MM.1S (cell line): ENCODE measurements at places on chromosomes 6 and 20.

DNA sequence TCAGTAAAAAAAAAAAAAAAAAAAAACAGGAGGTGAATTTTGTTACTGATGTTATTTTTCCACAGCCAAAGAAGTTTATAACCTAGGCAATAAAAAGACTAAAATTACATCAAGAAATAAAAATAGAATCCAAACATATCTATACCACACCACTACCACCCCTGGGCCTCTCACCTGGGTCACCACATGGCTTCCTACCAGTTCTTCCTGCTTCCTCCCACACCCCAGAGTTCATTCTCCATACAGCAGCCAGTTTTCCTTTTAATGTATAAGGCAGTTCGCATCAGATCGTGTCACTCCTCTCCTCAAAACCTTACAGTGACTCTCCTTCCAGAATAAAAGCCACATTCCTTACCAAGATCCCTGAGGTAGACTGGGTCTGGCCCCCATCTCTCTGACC is 23.9 kb downstream of the ROS1 start:
- H3K4me3 ChIP-seq, result no peak overlapping the region
- no peaks in the 10 kb centered on the region for H3K4me1 ChIP-seq
- no peak for DNase-seq
- H3K27me3 ChIP-seq, result no peaks in the 10 kb centered on the region

DNA sequence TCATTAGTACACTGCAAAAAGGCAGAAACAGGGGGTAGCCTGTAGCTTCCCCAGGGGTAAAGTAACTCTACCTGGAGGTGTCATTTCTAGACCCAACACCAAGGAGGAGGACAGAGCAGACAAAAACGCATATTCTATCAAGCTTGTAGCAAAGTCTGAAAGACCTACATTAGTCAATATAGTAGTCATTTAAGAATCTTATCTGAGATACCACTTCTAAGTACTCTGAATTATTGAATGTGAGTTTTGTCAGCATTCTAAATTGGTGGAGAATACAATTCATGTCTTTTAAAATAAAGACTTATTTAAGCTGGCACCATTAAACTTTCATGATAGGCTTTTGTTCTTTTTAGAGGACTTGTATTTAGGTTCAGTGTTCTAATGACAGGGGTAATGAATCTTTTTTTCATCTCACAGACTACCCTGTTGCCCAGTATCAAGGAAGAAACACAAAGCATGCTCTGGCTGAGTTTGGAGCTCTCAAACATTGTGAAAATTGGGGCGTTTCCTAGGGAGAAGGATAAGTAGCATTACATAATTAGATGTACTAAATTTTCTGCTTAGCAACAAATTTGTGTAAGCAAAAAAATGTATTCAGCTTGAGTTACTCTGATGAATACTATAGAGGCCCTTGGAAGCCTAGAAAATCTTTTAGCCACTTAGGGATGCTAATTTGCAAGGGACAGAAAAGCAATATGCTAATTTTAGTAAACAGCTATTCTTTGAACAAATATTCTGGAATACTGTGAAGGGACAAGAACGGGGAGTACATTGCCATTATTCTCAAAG is 255.4 kb upstream of the HSF2 start:
- H3K4me3 ChIP-seq, result no peak overlapping the region
- H3K4me1 ChIP-seq, result no peaks in the 10 kb centered on the region
- no peaks in the 10 kb centered on the region for H3K36me3 ChIP-seq
- H3K27ac ChIP-seq, result no peak overlapping the region

DNA sequence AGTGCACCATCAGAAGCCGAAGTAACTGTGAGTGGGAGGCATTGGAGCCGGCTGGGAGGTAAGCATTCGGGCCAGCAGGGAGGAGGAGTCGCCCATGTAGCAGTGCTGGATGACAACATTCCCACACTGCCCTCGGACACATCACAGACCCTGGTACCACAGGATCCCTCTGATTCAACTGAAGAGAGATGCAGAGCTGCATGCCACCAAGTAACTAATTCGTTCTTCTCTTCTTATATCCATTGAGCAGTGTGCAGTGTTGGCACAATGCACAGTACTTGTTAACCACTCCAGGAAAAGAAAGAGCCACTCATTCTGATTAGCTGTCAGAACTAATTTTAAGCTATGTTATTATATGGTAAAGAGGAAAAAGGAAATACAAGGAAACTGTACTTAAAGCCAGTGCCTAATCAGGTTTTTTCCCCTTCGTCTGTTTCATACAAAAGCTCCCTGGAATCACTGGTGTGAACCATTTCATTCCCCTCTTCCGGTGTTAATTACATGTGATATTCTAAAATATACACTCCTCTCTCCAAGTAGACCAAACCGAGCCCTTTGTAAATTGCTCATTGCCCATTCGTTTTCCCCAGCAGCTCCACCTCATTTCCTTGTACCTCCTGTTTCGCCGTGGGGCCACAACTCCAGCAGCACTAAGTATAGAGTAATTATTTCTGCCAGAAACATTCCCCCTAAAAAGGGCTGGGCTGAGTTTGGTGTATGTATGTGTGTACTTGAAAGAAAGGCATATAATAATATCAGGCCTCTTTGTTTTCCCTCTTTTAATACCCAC is 32.4 kb upstream of the ADTRP start:
- H3K27ac ChIP-seq, result no peak overlapping the region
- no peaks in the 10 kb centered on the region for H3K36me3 ChIP-seq
- peaks cover 15% of the 10 kb centered on the region for H3K4me1 ChIP-seq
- no peak for DNase-seq

DNA sequence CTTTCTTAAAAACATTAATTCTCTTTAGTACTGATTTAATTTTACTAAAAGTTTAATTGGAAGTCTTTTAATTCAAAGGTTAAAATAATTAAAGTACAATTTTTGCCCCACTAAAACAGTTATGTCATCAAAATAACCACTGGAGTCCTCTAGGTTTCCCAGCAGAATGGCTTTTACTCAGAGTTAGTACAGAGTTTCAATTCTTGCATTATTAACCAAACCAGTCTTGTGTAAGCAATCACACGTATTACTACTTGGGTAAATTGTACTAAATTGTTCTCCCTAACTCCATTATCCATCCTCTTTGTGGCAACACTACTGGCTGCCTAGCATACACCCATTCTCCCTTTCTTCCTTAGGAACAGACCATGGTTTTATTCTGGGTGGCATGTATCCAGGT is 36.9 kb downstream of the CDK19 start:
- no peak overlapping the region for H3K27ac ChIP-seq
- no peaks in the 10 kb centered on the region for H3K27me3 ChIP-seq
- H3K4me3 ChIP-seq, result no peak overlapping the region
- no peak for DNase-seq
- no peaks in the 10 kb centered on the region for H3K36me3 ChIP-seq

- H3K27me3 ChIP-seq, result no peaks in the 10 kb centered on the region
- H3K27ac ChIP-seq, result no peak overlapping the region
- no peaks in the 10 kb centered on the region for H3K36me3 ChIP-seq
- DNase-seq, result no peak
- no peaks in the 10 kb centered on the region for H3K4me1 ChIP-seq
- no peak overlapping the region for H3K4me3 ChIP-seq
Observed at GRCh38 chr6:5540370-5540769, 279.1 kb downstream of the FARS2 start.

DNA sequence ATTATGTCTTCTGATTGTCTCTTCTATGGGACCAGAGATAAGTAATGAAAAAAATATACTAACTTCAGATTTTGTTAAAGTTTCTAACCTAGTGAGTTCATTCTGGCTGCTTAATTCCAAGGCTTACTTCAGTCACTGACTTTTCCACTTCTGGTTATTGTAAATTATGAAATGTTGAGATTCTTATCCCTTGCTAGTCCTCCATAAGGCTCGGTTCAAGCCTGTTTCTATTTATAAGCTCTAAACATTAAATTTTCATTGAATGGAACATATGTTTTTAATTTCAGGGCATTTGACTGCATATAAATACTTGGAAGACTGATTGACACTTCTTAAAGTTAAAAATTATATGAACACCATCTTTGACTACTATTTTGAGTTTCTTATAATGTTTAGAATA is 23.6 kb upstream of the NKAIN2 start:
- no peak for DNase-seq
- H3K4me1 ChIP-seq, result no peaks in the 10 kb centered on the region
- no peak overlapping the region for H3K27ac ChIP-seq
- H3K27me3 ChIP-seq, result no peaks in the 10 kb centered on the region
- H3K4me3 ChIP-seq, result no peak overlapping the region
- no peaks in the 10 kb centered on the region for H3K36me3 ChIP-seq

DNA sequence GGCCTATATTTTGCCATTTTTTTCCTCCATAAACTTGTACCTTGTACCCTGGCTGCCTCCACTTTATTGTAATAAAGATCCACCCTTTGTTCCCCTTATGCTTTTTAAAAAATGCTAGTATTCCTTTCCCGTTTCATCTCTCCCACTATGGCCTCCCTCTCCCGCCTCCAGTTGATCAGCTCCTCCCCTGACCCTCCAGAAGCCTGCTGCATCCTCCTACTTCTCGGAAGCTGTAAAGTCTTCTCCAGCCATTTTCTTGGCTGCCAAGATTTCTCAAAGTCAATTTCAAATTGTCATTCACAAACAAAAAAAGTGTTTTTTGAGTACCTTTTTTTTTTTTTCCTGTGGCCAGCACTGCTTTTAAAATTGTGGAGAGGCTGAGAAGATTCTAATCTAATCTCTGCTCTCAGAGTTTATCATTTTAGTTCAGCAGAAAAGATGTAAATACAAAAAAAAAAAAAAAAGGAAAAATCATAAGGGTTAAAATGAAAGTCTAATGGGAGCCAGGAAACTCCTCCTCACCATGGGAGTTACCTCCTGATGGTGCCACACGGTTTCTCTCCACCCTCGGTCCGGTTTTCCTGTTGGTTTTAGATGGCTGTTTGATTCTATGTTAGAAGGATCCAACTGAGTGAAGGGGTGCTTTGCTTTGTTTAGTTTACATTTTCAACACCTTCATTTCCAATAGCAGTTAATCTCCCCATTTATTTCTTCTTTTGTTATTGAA is 103.0 kb upstream of the KCNK16 start:
- H3K36me3 ChIP-seq, result no peaks in the 10 kb centered on the region
- H3K27ac ChIP-seq, result no peak overlapping the region
- DNase-seq, result no peak
- no peaks in the 10 kb centered on the region for H3K27me3 ChIP-seq
- H3K4me1 ChIP-seq, result peaks cover 6% of the 10 kb centered on the region
- no peak overlapping the region for H3K4me3 ChIP-seq

- peak overlapping the region; percentile 92 for H3K27ac ChIP-seq
- DNase-seq, result peak; percentile 80
- H3K27me3 ChIP-seq, result no peaks in the 10 kb centered on the region
- H3K36me3 ChIP-seq, result no peaks in the 10 kb centered on the region
- peaks cover 28% of the 10 kb centered on the region for H3K4me1 ChIP-seq
Observed at GRCh38 chr6:30720738-30721197, 616 bp downstream of the TUBB start.

- H3K4me1 ChIP-seq, result no peaks in the 10 kb centered on the region
- H3K27me3 ChIP-seq, result no peaks in the 10 kb centered on the region
- H3K4me3 ChIP-seq, result no peak overlapping the region
- DNase-seq, result no peak
- H3K27ac ChIP-seq, result no peak overlapping the region
Observed at GRCh38 chr20:16158976-16159286, 414.3 kb downstream of the KIF16B start.

DNA sequence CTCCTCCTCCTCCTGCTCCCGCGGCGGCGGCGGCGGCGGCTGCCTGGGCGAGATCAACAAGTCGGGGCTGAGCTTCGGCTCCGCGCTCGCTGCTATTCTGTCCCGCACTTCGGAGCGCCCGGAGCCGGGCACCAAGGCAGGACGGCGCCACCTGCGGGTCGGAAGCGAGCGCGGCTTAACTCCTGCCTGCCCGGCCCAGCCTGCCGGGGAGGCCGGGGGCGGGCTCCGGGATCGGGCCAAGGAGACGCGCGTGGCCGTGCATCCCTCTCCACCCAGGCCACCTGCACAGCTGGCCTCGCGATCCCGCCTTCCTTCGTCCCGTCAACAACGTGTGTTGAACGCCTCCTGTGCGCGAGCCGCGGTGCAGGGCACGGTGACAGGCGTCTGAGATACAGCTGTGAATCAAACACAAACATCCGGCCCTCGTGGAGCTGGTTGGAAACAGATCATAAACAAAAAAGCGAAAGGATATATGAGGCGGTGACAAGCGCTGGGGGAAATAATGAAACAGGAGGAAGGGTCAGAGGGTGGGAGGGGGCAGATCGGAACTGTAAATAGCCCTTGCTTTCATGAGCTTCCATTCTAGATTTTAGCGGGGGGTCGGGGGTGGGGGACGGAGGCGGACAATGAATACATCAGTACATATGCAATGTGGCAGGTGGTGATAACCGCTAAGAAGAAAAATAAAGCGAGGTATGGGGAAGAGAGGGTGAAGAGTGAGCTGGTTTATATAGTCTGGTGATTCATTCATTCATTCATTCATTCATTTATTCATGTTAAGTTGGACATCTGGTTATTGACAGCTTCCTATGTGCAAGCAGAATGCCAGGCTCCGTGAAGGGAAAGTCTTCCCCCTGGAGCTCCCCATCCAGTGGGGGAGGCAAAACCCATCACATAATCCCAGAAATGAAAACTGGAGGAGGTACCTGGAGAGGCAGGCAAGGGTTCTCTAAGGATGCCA is 2.0 kb upstream of the KCNB1 start:
- H3K27ac ChIP-seq, result no peak overlapping the region
- H3K27me3 ChIP-seq, result peaks cover 11% of the 10 kb centered on the region
- peak; percentile 81 for DNase-seq
- no peaks in the 10 kb centered on the region for H3K4me1 ChIP-seq
- H3K36me3 ChIP-seq, result no peaks in the 10 kb centered on the region
- H3K4me3 ChIP-seq, result peak overlapping the region; percentile 72

- no peak for DNase-seq
- H3K4me3 ChIP-seq, result no peak overlapping the region
- H3K36me3 ChIP-seq, result peaks cover 16% of the 10 kb centered on the region
- H3K27ac ChIP-seq, result peak overlapping the region; percentile 28; the same call in 1 of the 2 replicates
- H3K27me3 ChIP-seq, result no peaks in the 10 kb centered on the region
- H3K4me1 ChIP-seq, result peaks cover 46% of the 10 kb centered on the region
Observed at GRCh38 chr6:16136621-16137450, 8.0 kb downstream of the MYLIP start.

- 0 out of 2 replicates have a peak, but pooled peaks cover 4% of the 10 kb centered on the region for H3K4me1 ChIP-seq
Observed at GRCh38 chr6:157034436-157035230, 257.5 kb downstream of the ARID1B start.

GRCh38 chr6:158324136-158324535 is 11.9 kb downstream of the TULP4 start:
- H3K36me3 ChIP-seq, result no peaks in the 10 kb centered on the region
- DNase-seq, result no peak
- H3K27me3 ChIP-seq, result no peaks in the 10 kb centered on the region
- 0 out of 2 replicates have a peak, but pooled peaks cover 3% of the 10 kb centered on the region for H3K4me1 ChIP-seq
- no peak overlapping the region for H3K27ac ChIP-seq

- H3K4me3 ChIP-seq, result no peak overlapping the region
- no peaks in the 10 kb centered on the region for H3K27me3 ChIP-seq
- H3K36me3 ChIP-seq, result no peaks in the 10 kb centered on the region
- no peak for DNase-seq
Observed at GRCh38 chr6:64591676-64592036, 956.1 kb downstream of the PHF3 start.

- no peaks in the 10 kb centered on the region for H3K27me3 ChIP-seq
- no peak overlapping the region for H3K27ac ChIP-seq
- no peaks in the 10 kb centered on the region for H3K36me3 ChIP-seq
- DNase-seq, result no peak
- H3K4me3 ChIP-seq, result no peak overlapping the region
Observed at GRCh38 chr20:38144974-38145728, 19.9 kb downstream of the TGM2 start.
